ENCODE measurements at places on chromosomes 4 and X.

- DNase-seq: no peak
These were observed 280.5 kb upstream of the EDA2R start for GRCh38 chrX:66919280-66919832.

DNA sequence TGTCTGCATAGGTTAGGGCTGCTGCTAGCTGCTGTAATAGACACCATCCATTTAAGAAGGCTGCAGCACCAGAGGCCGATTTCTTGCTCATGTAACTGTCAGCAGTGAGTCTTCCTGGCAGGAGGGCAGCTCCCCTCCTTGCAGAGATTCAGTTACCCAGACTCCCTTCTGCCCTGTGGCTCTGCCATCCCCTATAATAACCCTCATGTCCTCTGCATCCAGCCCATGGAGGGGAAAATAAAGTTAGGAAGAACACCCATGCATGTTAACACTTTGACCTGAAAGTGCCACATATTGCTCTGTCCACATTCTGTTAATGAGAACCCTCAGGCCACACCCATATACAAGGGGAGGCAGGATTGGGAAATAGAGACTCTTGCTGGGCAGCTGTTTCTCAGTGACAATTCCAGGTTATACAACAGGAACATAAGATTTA is 5.4 kb downstream of the STBD1 start:
- no peak for DNase-seq

DNA sequence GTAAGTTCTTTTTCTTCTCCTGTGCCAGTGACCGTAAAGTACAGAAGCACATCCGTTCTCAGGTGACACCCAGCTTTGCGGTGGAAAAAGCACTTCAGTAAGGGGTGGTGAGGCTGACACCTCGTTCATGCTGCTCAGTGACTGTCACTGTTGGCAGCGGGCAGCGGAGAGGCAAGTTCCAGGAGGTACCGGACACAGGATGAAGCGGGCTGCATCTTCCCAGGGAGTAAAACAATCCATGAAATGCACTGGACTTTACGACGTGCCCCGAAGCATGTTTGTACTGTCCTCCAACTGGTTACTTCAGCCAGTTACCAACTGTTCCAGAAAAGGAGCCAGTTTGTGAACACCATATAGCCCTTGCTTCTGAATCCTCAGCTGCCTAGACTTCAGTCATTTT is 110.7 kb downstream of the ZNF827 start:
- DNase-seq: no peak

DNA sequence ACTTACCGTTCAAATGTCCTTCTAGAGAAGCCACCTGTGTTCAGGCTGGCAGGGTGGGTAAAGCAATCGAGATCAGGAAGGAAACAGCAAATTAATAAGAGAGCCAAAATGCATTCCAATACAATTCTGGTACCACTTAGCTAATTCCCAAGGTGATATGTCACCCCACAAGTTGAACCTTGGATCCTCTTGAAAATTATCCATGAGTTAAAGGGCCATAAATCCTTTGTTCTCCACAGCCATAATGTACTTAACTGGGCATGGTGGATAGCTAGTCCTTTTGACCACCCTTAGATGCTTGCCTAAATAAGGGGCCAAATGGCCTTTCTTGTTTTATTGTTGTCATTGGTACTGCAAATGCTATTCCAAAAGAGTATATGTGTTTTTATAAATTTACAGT is 2.0 kb downstream of the TNMD start:
- DNase-seq: no peak

GRCh38 chr4:152607178-152607577 is 71.3 kb upstream of the FBXW7 start:
- peak; percentile 4 for DNase-seq

DNA sequence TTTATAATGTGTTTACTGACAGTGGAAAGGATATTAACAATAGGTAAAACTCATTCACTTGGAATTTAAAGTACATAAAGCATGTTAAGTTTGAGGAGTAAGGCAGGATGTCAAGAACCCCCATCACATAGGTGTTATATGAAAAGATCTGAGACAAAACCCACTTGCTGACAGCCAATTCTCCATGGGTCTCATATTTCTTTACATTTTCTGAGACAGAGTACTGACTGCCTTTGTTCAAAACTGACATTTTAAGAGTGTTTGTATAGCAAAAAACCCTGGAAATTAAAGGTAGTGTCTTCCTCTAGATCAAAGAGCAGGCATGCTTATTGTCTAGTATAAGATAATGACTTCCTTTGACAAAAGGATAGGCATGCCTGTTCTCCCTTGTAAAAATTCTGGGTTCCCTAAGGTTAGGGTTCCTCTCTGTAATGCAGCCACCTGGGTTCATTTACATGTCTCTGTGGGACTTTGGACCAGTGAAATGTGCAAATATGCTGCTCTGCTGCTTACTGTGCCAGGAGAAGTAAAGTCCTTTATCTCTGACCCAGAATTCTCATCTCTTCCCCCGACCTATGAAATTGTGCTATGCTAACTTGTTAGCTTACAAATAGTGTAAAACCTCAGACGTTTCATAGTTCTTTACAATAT is 123.6 kb downstream of the PCDH18 start:
- no peak for DNase-seq

DNA sequence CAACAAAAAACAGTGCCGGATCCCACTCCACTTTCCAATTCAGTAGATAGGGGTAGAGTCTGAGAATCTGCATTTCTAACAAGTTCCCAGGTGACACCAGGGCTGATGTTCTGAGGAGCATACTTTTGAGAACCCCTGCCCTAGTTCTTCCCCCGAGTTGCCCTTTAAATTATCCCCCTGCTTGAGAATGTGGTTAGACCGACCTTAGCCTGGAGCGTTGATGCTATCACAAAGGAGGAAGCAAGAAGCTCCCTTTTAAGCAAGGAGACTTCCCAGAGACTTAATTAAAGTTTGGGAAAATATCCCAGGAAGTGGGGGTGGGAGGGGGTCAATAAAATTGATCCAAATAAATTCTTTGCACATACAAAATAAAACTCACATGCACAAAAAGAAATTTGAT is 485.9 kb downstream of the SMARCA1 start:
- DNase-seq: no peak

- no peak for DNase-seq
These were observed 25.5 kb downstream of the GPAT3 start for GRCh38 chr4:83561381-83561780.

DNA sequence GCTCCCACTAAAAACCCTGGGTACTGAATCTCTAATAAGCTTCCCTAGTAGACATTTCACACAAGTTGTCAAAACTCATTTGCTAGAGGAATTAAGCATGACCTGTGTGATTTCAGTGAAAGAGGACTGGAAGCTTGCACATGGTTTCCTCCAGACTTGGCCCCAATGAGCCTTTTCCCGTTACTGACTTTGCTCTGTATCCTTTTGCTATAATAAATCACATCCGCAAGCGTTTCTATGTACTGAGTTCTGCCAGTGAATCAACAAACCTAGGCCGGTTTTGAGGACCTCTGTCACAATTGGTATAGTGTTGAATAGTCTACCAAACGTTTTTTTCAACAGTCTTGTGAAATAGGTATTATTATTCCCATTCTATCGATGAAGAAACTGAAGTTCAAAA is 8.2 kb downstream of the ATP11C start:
- no peak for DNase-seq

DNA sequence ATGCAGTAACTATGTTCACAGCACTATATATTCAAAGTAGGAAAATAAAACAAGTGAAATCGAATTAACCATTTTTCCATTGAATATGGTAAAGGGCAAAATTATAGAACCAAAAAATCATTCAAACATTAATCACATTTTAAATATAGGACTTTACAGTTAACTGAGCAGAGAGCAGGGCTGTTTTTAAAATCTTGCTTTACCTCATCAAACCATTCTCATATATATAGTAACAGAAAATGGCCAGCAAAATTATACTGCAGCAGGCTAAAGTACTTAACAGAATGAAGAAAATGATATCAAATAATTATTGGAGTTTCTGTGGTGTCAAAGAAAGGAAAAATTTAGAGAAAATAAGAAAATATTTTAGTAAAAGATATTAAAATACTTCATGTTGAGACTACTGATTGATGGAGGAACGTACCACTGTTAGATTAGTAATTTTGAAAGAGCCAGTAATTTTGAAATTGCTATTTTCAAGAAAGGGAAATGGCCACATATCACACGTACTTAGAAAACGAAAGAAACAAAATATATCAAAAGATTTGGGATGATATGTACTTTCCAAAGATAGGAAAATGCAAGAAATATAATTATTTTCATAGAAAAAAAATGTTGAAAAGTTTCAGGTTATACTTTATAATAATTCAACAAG is 813.7 kb downstream of the DMD start:
- no peak for DNase-seq

DNA sequence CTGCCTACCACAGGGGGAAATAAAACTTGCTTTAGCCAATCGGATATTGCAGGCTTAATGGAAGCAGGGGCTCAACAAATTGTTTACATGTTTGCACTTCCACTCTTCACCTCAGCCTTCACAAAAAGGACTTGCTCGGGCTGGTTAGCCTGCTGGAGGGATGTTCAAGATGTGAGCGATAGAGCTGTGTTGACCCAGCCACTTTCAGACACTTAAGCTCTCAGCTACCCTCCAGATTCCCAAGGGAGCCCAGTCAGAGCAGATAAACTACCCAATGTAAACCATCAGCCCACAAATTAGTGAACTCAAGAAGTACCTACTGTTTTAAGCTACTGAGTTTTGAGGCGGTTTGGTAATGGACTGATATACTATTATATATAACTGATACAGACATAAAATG is 508.4 kb upstream of the FTHL17 start:
- DNase-seq: no peak

GRCh38 chr4:190015538-190016368 is 11.3 kb downstream of the FRG2 start:
- no peak for DNase-seq

DNA sequence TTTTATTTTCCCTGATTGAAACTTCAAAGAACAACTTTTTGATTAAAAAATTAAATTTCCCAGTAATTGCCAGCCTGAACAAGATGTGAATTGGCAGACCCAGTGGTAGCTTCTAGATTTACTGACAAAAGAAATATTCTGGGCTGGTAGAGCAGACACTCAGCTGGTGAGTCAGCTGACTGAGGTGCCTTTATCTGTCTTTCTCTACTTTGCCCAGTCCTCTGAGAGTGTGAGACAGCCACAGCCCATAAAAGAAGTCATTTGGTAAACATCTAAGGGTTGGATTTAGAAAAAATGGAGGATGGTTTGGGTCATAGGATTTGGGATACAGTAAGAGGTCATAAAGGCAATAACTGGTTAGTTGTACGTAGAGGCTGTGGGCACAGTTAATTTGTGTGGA is 54.5 kb downstream of the CCSER1 start:
- DNase-seq: no peak

- DNase-seq: no peak
These were observed 6.7 kb downstream of the CFI start for GRCh38 chr4:109795059-109795458.

DNA sequence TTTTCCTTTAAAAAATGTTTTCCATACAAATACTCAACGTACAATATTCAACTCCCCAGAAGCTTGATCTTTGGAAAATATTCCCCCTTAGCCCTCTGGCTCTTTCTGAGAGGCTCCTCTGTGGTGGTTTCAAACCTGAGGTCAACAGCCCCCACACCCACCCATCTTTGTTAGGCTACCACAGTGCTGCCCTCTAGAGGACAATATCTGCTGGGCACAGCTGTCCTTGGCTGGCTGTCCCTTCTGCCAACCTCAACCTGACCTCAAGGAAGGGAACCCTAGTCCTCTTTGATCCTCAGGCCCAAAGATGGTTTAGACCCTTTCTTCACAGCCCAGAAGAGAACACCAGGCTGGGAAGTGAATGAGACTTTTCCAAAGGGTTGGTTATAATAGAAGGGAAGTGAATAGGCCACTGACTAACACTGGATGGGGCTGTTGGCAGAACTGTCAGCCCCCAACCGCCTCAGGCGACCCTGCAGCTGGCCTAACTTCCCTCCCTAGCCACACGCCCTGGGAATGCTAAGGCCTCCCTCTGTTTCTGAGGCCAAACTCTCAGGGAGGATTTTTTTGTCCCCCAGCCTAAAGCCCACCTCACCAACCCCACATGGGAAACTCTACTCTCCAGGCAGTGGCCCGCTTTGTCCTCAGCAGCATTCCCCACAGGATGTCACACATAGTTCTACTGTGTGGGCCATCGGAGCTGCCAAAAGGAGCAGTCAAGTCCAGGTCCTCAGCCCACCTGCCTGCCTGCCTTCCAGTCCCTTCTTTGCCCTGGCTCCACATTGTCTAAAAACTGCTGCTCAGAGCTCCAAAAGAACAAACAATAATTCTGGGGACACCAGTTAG is 34.3 kb downstream of the NYX start:
- DNase-seq: no peak

DNA sequence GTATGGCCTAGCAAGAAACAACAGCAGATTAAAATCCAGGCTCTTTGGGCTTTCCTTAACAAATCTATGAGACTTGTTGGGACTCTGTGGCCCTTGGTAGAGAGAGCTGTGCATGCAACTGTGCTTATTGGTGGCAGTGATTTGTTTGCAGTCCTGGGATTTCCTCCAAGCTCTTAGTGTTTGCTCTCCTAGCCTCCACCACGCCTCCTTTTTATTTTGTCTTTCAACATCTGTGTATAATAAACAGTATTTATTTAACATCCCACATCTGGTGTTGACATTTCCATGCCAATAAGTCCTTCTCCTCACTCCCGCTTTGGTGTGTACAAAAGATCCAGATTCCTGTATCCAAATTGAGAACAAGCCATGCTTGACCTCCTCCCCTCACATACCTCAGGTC is 3.1 kb downstream of the TNMD start:
- no peak for DNase-seq

- DNase-seq: no peak
These were observed 8.8 kb upstream of the NKX1-1 start for GRCh38 chr4:1414831-1415680.

DNA sequence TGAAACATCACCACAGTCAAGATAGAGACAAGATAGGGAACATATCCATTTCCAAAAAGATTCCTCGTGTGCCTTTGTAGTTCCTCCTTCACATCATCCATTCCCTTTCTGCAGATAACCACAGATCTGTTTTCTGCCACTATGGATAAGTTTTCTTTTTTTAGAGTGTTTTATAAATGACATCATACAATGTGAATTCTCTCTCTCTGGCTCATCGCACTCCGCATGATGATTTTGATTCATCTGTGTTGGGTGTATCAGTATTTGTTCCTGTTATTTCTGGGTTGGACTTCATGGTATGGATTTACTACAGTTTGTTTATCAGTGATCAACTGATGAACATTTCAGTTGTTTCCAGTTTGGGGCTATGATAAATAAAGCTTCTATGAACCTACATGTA is 23.2 kb upstream of the ANXA3 start:
- no peak for DNase-seq

GRCh38 chr4:53050361-53050774 is 188.3 kb downstream of the RASL11B start:
- DNase-seq: no peak

- no peak for DNase-seq
These were observed 188.7 kb upstream of the AADAT start for GRCh38 chr4:170278460-170278859.

DNA sequence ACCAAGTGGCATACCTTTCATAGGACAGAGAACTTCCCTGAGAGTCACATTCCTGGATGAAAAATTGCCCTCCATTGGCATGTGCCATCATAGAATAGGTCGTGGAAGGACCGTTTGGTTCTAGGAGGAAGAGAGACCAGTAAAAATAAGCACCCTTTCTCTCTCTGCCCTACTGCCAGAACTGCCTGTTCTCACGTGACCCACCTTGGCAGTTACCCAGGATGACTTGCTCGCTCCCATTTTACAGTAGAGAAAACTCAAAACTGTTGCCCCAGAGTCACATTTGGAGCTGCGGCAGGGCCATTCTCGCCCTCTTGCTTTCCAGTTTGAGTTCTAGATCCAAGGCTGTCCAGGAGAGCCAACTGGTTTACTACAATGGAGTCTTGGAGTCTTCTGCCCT is 1.1 kb upstream of the NLGN3 start:
- DNase-seq: no peak
